ENCODE measurements at places on chromosomes 11 and 22.

DNA sequence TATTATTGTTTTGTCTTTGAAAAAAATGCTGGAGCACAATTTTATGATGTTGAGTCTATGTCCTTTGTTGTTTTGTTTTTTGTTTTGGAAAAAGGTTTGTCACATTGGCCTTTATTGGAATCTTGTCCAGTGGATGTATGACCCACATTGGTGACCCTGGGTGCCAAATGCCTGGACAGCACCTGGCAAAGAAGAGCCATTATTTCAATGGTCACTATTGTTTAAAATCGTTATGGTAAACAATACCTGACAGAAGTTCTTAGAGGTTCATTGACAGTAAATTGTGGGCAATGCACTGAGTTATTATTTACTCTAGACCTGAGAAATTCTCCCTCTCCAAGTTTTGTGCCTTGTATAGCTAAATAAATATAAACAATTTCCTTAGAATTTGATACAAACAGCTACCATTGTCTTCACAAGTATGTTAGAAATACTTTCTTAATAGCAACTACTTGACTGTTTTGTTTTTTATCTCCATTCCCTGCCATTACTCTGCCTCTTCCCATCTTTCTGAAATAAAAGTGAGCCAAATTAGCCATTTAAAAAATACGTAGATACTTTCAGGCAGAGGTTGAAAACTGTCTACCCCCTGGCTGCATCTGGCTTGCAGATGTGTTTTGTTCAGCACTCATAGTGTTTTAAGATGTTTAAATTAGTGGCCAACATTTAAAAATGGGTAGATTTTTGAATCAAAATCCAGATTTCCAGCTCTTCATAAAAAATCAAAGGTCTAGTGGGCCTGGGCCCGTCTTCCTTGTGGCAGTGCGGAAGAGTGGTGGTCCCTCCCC lies 39.9 kb downstream of the BMAL1 start:
- no peak for DNase-seq

DNA sequence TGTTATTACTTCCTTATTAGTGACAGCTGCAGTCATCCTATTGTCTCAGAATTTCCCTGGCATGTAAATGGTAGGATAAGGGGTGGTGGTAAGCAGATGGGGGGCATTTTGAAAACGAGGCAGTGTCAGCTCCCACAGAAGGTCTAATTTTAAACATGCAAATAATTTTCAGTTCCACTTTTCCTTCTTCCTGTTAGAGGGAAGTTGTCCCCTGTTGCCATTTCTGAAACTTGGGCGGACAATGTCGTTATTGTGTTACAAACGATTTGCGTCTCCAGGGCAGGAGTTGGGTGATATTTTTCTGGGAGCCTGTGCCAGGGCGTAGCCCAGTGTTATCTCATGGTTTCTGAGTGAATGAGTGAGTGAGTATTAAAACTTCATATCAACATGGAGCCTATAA lies 7.4 kb downstream of the PTPRJ start:
- DNase-seq, result no peak

DNA sequence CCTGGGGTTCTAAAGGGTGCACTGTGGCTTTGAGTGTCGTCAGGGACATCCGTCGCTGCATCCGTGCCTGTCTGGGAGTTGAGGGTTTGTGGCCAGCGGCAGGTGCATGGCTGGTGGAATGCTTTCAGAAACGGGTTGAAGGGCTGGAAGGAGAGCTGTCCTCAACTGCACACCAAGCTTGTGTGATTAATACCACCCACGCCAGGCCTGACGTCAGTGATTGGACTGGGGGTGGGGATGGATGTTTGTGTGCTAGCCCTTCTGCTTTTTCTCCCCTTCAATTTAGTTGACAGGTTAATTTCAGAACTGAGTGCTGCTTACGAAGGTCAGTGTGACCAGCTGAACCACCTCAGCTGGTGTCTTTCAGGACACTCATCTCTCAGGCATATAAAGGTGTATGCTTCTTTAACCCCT lies 3.2 kb upstream of the GAB2 start:
- DNase-seq, result peak; percentile 29

GRCh38 chr22:21753374-21754111 lies 17.9 kb upstream of the YPEL1 start:
- no peak for DNase-seq

- DNase-seq, result no peak
These were observed 12.7 kb downstream of the TMEM45B start for GRCh38 chr11:129828301-129828836.

- no peak for DNase-seq
These were observed 1185.3 kb downstream of the JRKL start for GRCh38 chr11:97574976-97575665.

DNA sequence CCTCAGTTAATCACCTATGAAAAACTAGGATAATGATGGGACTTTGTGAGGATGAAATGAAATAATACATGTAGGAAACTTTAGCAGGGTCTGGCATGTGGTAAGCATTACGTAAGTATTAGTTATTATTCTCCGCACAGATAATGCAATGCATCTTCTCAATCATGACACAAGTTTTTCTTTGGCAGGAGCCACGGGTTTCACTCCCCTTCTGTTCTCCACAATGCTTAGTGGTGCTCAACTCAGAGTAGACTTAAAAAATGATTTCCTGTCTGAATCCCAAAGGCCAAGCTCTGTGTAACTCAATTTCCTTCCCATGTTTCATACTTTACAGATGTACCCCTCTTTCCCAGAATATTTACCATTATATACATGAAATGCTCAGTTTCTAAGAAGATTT lies 82.9 kb downstream of the CCDC34 start:
- DNase-seq, result no peak

DNA sequence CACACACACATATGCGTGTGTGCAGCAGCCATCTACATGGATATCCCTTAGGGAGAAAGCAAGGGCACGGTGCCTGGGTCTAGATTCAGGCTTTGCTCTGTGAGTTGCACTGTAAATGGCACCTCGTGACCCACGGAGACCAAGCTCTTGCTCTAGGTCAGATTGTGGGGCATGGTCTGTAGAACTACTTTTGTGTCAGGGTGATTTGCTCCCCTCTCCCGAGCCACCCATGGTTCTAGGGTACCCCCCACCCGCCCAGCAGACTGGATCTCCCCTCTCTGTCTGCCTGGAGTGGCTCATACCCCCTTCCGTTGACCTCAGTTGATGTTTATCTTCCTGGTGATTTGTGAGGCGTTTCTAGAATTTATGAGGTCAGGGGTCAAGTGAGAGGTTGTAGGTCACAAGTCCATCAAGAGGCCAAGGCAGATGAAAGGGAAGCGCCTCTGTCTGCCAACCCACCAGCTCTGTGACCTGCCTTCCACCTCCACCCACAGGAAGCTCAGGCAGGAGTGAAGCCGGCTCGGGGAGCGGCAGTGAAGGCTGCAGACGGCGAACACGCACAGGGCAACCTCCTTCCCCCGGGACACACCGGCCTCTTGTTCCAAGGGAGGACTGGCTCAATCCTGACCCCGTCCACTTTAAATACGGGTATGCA lies 76.2 kb upstream of the TTLL12 start:
- no peak for DNase-seq
